Upper lobe of left lung (tissue), 6 donors: ENCODE measurements at places on chromosomes 7 and 10. TPM values are rescaled to one million over a fixed set of nuclear protein-coding genes. Genes with fewer than 3 reads are reported as not detected.

The PRF1 gene
- total RNA-seq: 6.3 TPM

The PCGF6 gene
- 6.5 TPM for total RNA-seq

The MBLAC1 gene
- total RNA-seq: 11.4 TPM

The KCNMA1 gene
- 18.6 TPM for total RNA-seq

The SH2D4B gene
- total RNA-seq: 0.20 TPM

The IL6 gene
- total RNA-seq: 3.1 TPM

The GSTO2 gene
- 9.9 TPM for total RNA-seq

The CPXM2 gene
- total RNA-seq: 2.5 TPM

The HECTD2 gene
- total RNA-seq: 5.0 TPM

The SLC18A3 gene
- total RNA-seq: not detected

The SPDYE6 gene
- total RNA-seq: not detected

The DHTKD1 gene
- 18.6 TPM for total RNA-seq

The GPR26 gene
- not detected for total RNA-seq

The SLC13A1 gene
- total RNA-seq: not detected

The XRCC2 gene
- 1.0 TPM for total RNA-seq

The SEMA3E gene
- 14.2 TPM for total RNA-seq

The CALHM1 gene
- total RNA-seq: not detected

The SRGN gene
- 182 TPM for total RNA-seq

The TBL2 gene
- 23.4 TPM for total RNA-seq
